GM23248 (cell line): ENCODE measurements at places on chromosomes 3 and 15. TPM values are rescaled to one million over a fixed set of nuclear protein-coding genes. Genes with fewer than 3 reads are reported as not detected.

The ADGRG7 gene
- not detected in 2 replicates for total RNA-seq

The ASB14 gene
- total RNA-seq: not detected in 2 replicates

The DCUN1D1 gene
- total RNA-seq: 28.5 and 31.9 TPM in 2 replicates

The ACAD9 gene
- total RNA-seq: 22.3 and 27.3 TPM in 2 replicates

The PLA2G4F gene
- not detected in 2 replicates for total RNA-seq

The CCDC80 gene
- 1,174 and 1,238 TPM in 2 replicates for total RNA-seq

The SAMMSON gene
- not detected in 2 replicates for total RNA-seq

The TMCO5A gene
- total RNA-seq: not detected in 2 replicates

The PROS1 gene
- total RNA-seq: 25.6 and 26.4 TPM in 2 replicates

The SNTN gene
- not detected in 2 replicates for total RNA-seq

The STRA6 gene
- total RNA-seq: not detected in 2 replicates

The STAB1 gene
- under 0.01 TPM in 1 of 2 replicates, not detected in the other for total RNA-seq

The ANKRD34C gene
- total RNA-seq: not detected in 2 replicates

The MEIS2 gene
- total RNA-seq: 23.7 and 29.3 TPM in 2 replicates

The WNT7A gene
- not detected in 2 replicates for total RNA-seq

- no peaks in the 10 kb centered on the region for H3K27me3 ChIP-seq
- no peak for DNase-seq
- H3K4me3 ChIP-seq: peak overlapping the region; percentile 64
- no peaks in the 10 kb centered on the region for H3K36me3 ChIP-seq
Measured at GRCh38 chr3:49718858-49719213, 648 bp downstream of the AMIGO3 start.

- no peak overlapping the region for H3K27ac ChIP-seq
- no peaks in the 10 kb centered on the region for H3K4me1 ChIP-seq
- H3K27me3 ChIP-seq: no peaks in the 10 kb centered on the region
- peak; percentile 44 for DNase-seq
- H3K4me3 ChIP-seq: no peak overlapping the region
- no peaks in the 10 kb centered on the region for H3K36me3 ChIP-seq
Measured at GRCh38 chr3:107973152-107973551, 117.7 kb downstream of the CD47 start.

DNA sequence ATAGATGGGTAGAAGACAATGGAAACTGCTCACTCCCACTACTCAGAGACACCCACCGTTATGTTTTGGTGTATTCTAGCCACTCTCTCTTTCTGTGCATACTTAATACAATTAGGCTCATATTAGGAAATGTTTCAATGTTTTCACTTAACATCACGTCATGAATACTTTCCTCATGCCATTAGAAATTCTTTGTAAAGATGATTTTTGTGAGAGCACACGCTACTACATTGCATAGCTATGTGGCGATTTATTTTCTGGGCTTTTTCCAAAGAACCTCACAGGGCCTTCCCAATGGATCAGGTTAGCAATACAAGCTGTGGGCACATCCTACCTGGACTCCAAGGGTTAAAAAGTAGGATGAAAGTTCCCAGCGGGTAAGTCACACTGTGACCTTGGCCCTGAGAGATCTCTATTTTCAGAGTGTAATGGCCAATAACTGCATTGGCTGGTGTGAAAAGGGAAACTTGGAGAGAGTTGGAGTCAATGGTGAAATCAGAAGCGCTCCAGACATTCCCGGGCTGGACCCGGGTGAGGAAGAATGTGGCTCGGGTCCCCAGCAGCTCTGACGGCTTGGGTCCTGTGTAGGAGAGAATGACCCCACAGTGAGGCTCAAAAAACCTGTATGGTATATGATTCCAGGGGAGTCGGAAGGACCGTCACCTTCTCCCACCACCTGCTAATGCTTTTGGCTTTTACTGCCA, 25.8 kb upstream of the TGM5 start:
- peaks cover 53% of the 10 kb centered on the region for H3K27me3 ChIP-seq
- no peaks in the 10 kb centered on the region for H3K36me3 ChIP-seq
- H3K27ac ChIP-seq: no peak overlapping the region
- no peak overlapping the region for H3K4me3 ChIP-seq

- H3K4me3 ChIP-seq: no peak overlapping the region
- no peaks in the 10 kb centered on the region for H3K36me3 ChIP-seq
- DNase-seq: peak; percentile 86
- H3K27me3 ChIP-seq: no peaks in the 10 kb centered on the region
Measured at GRCh38 chr15:55649058-55649423, 60.9 kb upstream of the PYGO1 start.

GRCh38 chr3:193174140-193174539, 66.9 kb upstream of the PLAAT1 start:
- no peaks in the 10 kb centered on the region for H3K27me3 ChIP-seq
- no peaks in the 10 kb centered on the region for H3K4me1 ChIP-seq
- peak; percentile 9 for DNase-seq
- H3K36me3 ChIP-seq: no peaks in the 10 kb centered on the region
- H3K27ac ChIP-seq: no peak overlapping the region
- no peak overlapping the region for H3K4me3 ChIP-seq

GRCh38 chr3:167870759-167871158, 135.2 kb downstream of the SERPINI1 start:
- DNase-seq: no peak
- no peak overlapping the region for H3K27ac ChIP-seq
- no peaks in the 10 kb centered on the region for H3K27me3 ChIP-seq
- H3K4me1 ChIP-seq: no peaks in the 10 kb centered on the region
- no peaks in the 10 kb centered on the region for H3K36me3 ChIP-seq

DNA sequence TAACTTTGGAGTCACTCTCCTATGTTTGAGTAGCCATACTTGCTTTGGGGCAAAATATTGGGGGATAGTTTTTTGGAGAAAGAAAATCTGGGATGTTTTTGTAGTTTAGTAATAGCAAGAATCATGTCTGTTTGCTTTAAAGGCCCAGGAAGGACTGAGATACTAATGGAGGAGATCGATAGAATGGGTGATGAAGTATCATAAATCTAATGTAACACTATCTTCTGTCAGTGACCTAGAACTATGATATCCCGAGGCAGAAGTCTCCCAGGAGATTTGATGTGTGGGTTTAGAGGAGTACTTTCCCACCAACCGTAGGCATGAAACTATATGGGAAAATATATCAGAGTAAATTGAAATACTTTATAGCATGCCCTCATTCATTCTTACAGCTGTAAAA, 21.0 kb upstream of the NFKBIZ start:
- peak; percentile 24 for DNase-seq
- H3K4me3 ChIP-seq: peak overlapping the region; percentile 78
- no peaks in the 10 kb centered on the region for H3K36me3 ChIP-seq
- H3K4me1 ChIP-seq: peaks cover 37% of the 10 kb centered on the region
- H3K27me3 ChIP-seq: no peaks in the 10 kb centered on the region
- H3K27ac ChIP-seq: peak overlapping the region; percentile 84

DNA sequence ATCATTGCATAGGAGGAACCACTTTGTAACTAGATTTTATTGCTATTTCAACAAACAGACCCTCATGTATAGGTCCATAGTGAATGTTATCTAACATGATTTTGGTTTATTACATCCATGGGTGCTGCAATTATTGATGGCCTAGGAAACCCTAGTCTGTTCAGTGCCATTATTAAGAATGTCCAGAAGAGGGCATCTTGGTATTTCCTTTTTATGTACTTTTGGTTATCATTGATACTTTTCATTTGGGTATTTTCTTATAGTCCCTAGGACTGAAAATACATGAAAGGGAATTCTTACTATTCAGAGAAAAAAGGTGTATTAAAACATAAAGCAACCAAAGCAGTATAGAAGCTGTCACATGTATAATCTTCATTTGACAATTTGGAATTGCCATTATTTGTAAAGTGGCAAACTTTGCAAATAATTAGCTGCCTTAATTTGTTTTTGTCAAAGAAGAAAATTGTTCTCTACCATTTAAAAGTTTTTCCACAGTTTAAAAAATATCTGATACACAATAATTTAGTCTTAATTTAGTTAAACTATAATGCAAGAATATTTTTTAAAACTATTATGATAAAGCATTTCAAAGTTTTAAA, 48.7 kb downstream of the CNOT10 start:
- H3K27me3 ChIP-seq: no peaks in the 10 kb centered on the region
- peak; percentile 59 for DNase-seq
- H3K4me1 ChIP-seq: no peaks in the 10 kb centered on the region
- H3K27ac ChIP-seq: no peak overlapping the region
- H3K4me3 ChIP-seq: no peak overlapping the region

DNA sequence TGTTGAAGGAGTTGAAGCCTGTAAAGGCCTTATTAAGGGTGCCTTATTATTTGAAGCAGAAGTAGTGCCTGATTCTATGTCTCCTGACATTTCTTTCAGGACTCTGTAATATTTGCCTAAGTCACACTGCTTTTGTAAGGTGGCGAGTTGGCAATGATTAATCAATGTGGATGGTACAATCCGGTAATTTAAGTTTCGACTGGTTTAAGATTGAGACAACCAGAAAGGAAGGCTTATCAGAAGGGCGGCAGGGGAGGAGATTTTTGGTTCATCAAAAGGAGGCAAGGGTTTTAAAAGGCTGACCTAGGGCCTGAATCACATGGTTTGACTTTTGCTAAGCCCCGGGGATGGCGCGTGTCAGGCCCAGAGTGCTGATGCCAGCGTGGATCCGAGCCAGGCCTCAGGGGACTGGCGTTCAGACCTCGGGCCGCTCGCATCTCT, 830 bp upstream of the RNF13 start:
- H3K4me1 ChIP-seq: peaks cover 36% of the 10 kb centered on the region
- peak overlapping the region; percentile 91 for H3K4me3 ChIP-seq
- no peaks in the 10 kb centered on the region for H3K27me3 ChIP-seq

DNA sequence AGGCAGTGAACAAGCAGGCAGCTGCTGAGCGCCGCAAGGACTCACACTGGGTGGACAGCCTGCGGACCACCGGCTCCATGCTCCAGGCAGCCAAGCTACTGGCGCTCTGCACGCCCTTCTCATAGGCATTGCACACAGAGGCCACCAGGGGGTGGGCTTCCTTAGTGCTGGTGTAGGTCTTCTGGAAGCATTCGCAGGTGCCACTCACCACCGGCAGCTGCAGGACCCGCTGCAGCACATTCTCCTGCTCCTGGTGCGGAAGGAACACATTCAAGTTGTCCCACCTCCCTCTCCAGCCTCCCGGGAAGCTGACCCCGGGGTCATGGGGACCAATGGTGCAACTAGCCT, 6.0 kb downstream of the PLIN1 start:
- H3K4me1 ChIP-seq: no peaks in the 10 kb centered on the region
- peak; percentile 38 for DNase-seq
- H3K27ac ChIP-seq: no peak overlapping the region
- no peaks in the 10 kb centered on the region for H3K36me3 ChIP-seq
- no peaks in the 10 kb centered on the region for H3K27me3 ChIP-seq
- no peak overlapping the region for H3K4me3 ChIP-seq

DNA sequence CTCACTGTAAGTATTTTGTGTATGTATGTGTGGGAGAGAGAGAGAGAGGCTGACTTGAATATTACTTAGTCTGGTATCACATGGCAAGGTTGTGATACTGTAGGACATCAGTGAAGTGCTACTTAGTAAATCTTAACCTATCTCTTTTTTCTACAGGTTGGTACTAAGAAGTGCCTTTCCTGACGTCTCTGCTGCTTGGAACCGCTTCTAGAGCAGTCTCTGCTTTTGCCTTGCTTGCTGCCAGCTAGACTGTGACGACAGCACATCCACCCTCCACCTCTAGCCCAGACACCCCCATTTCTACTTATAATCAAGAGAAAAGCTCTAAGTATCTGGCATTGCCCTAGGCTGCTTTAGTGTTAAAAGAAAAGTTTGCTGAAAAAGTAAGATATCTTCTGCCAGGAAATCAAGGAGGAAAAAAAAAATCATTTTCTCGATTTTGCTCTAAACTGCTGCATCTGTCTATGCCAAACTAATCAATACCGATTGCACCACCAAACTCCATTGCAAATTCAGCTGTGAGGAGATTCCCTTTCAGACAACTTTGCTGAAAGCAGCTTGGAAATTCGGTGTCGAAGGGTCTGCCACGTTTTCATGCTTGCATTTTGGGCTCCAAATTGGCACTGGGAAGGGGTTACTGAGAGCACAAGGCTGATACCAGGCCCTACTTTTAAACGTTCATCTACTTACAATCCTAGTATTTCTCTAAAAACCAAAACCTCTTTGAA, 30.7 kb downstream of the MBNL1 start:
- H3K36me3 ChIP-seq: peaks cover 5% of the 10 kb centered on the region; the same call in 1 of the 2 replicates
- peak overlapping the region; percentile 94 for H3K27ac ChIP-seq
- peaks cover 65% of the 10 kb centered on the region for H3K4me1 ChIP-seq
- peak overlapping the region; percentile 67 for H3K4me3 ChIP-seq

GRCh38 chr15:66679657-66680108, 22.4 kb upstream of the SMAD6 start:
- H3K27ac ChIP-seq: no peak overlapping the region
- no peak for DNase-seq
- no peak overlapping the region for H3K4me3 ChIP-seq

DNA sequence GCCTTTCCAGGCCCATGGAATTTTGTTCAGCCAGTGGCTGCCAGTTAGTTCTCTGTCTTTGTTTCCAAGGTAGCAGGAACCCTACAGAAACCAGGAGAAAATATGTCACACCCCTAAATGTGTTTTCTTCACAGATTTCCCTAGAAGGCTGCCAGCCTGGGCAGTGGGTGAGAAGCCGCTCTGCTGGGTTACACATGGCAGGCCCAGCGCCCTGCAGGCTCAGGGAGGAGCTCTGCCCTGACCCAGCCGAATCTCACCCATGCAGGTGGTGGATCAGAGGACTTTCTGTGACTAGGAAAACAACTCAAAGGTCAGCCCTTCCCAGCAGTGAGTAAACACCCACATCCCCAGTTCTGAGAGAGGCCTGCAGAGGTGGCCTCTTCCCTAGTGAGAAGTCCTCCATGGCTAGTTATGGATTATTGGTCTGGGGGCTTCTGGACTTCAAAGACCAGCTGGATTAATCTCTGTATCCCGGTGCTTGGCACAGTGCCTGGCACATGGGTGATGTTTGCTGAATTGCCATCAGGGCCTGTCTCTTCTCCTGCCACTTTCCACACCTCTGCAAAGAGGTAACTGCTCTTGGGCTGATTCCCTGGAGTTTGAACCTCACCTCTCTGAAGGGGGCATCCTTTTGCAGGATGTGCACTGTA, 34.7 kb upstream of the BDH1 start:
- H3K27ac ChIP-seq: no peak overlapping the region
- H3K27me3 ChIP-seq: no peaks in the 10 kb centered on the region
- no peak overlapping the region for H3K4me3 ChIP-seq

- H3K4me1 ChIP-seq: no peaks in the 10 kb centered on the region
- H3K27me3 ChIP-seq: no peaks in the 10 kb centered on the region
- H3K27ac ChIP-seq: no peak overlapping the region
- no peak overlapping the region for H3K4me3 ChIP-seq
Measured at GRCh38 chr15:85118173-85118572, 136.5 kb downstream of the PDE8A start.

- peak overlapping the region; percentile 92 for H3K27ac ChIP-seq
- H3K36me3 ChIP-seq: peaks cover 13% of the 10 kb centered on the region; the same call in 1 of the 2 replicates
- H3K4me3 ChIP-seq: peak overlapping the region; percentile 87
Measured at GRCh38 chr3:141384157-141384556, 15.9 kb downstream of the ZBTB38 start.

- no peak overlapping the region for H3K27ac ChIP-seq
- no peaks in the 10 kb centered on the region for H3K36me3 ChIP-seq
- no peak for DNase-seq
- peaks cover 13% of the 10 kb centered on the region for H3K4me1 ChIP-seq
Measured at GRCh38 chr15:63899193-63899592, 65.4 kb upstream of the HERC1 start.

GRCh38 chr3:126153695-126154360, 26.6 kb downstream of the ALDH1L1 start:
- no peak overlapping the region for H3K27ac ChIP-seq
- H3K4me3 ChIP-seq: no peak overlapping the region
- no peaks in the 10 kb centered on the region for H3K36me3 ChIP-seq
- peaks cover 8% of the 10 kb centered on the region; the same call in 1 of the 2 replicates for H3K27me3 ChIP-seq

GRCh38 chr3:66259566-66260255, 38.9 kb downstream of the SLC25A26 start:
- H3K4me3 ChIP-seq: no peak overlapping the region
- H3K27me3 ChIP-seq: no peaks in the 10 kb centered on the region
- peaks cover 20% of the 10 kb centered on the region for H3K4me1 ChIP-seq
- no peaks in the 10 kb centered on the region for H3K36me3 ChIP-seq
